ENCODE measurements at places on chromosomes 5 and 9.

DNA sequence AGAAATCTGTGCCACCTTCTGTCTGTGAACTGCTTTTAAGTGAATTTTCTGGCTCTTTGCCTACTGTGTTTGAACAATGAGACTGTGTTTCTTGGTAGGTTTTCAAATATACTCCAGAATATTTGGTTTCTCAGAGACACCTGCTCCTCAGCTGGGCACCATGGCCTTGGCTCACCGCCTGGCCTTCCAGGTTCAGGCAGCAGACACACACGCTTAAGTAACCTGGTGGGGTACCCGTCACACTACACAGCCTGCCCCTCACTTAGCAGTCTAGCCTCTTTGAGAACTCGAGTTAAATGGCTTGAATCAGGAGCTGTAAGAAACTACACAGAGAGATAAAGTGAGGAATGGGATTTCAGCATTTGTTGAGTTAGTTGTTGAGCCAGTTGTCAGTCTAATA, 530.5 kb downstream of the MTRR start:
- DNase-seq, result no peak

GRCh38 chr9:28209130-28209529, 635.8 kb upstream of the C9orf72 start:
- no peak for DNase-seq

GRCh38 chr5:38598994-38599617, 42.7 kb upstream of the LIFR start:
- no peak for DNase-seq

DNA sequence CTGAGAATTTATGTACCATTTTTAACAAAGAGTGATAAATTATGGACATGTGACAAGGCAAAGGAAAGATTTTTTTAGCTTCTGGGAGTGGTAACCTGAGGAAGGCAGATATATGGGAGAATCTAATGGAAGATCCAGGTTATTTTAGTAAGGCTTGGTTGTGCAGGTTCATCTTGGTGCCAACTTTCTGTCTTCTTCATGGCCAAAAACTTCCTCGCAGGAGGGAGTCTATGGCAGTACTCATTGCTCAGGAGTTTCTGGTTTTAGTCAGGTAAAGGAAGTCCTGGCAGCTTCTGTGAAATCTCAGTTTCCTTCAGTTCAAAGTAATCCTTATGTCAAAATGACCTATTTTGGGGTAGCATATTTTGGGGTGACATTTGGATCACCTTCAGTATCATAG, 248.3 kb upstream of the KCNN2 start:
- no peak for DNase-seq

- no peak for DNase-seq
These were observed 7.5 kb upstream of the ZNF367 start for GRCh38 chr9:96425500-96426169.

- DNase-seq, result no peak
These were observed 20.4 kb upstream of the RFK start for GRCh38 chr9:76414661-76415060.

DNA sequence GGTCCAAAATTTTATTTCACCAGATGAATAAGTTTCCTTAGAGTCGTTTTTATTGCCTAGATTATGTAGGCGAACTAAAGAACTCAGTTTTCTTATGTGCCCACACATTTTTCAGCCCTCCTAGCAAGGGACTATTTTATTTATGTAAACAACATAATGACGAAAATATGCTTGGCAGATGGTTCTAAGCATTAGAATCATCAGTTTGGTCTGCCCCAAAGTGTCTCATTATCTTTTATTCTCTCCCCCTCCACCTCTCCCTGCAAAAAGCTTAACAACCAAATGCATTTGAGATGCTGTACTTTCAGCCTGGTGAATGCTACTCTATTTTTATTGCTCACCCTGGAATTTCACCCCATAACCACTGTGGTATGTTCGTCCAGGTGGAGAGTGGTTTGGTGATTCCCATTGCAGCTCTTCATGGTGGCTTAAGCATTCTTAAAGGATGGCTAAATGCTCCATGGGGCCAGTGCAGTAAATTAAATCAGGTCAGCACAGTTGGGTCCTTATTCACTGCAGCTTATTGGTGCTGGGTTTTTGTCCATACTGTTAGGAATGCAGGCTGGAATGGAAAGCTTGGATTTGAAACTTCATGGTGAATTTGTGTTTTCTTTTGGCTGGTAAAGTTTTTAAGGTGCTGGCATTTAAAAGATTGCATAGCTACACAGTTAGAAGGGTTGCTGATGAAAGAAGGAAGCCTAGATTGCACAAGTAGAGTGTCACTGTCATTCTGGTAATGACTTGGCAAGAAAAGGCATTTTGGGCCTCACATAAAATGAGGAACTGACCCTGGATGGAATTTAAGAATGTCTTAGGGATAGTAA, 39.2 kb downstream of the TLE4 start:
- DNase-seq, result no peak

DNA sequence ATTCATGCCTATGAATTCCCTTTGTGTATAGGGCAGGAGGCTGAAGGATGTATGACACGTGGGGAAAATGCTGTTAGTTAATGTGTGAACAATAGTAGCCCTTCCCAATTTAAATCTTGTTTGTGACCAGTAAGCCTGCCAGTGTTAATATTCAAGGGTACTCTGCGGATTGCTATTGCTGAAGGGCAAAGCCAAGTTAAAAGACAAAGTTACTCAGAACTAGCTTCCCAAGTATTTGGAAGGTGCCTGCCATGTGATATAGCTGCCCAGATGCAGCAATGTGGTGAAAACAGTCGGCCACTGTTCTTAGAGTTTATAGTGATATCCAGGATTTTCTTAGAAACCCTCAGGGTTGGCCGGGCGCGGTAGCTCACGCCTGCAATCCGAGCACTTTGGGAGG, 34.6 kb downstream of the MARVELD2 start:
- DNase-seq, result no peak

- no peak for DNase-seq
These were observed 146.3 kb downstream of the DMAC1 start for GRCh38 chr9:7653262-7653661.

GRCh38 chr9:130820135-130820738, 14.8 kb upstream of the ABL1 start:
- DNase-seq, result no peak

DNA sequence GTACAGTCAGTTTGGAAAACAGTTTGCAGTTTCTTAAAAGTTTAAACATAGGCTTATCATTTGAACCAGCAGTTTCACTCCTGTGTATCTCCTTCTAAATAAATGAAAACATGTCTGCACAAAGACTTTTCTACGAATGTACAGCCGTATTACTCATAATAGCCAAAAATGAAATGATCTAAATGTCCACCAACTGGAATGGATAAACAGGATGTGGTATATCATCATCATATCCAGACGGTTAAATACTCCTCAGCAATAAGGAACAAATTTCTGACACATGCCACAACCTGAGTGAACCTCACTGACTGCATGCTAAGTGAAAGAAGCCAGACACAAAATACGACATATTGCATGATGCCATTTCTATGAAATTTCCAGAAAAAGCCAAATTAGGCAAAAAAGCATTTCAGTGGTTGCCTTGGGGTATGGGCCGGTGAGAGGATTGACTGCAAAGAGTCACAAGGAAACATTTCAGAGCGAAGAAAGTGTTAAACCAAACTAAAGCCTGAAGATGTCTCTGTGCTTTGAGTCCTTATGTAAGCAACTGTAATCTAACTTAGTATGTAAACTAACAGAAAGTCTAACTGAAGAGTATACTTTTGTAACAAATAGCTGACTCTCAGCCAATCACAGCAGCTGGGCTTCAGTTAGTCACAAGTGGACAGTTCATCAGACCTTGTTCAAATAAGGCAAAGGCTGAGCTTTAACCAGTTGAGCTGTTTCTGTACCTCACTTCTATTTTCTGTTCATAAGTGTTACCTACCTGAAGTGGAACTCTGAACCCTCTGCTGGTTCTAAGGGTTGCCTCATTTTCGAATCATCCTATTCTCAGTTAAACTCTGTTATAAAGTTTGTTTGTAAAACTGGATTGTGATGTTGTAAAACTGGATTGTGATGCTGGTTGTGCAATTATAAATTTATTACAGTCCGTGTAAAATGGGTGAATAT, 65.2 kb downstream of the TRIO start:
- DNase-seq, result no peak

GRCh38 chr5:3594510-3595005, 1.1 kb upstream of the IRX1 start:
- no peak for DNase-seq

- DNase-seq, result no peak
These were observed 418.3 kb upstream of the CLINT1 start for GRCh38 chr5:158277276-158277675.

GRCh38 chr5:14244721-14245120, 101.6 kb downstream of the TRIO start:
- DNase-seq, result no peak

GRCh38 chr5:172726966-172727365, 44.0 kb downstream of the DUSP1 start:
- no peak for DNase-seq

DNA sequence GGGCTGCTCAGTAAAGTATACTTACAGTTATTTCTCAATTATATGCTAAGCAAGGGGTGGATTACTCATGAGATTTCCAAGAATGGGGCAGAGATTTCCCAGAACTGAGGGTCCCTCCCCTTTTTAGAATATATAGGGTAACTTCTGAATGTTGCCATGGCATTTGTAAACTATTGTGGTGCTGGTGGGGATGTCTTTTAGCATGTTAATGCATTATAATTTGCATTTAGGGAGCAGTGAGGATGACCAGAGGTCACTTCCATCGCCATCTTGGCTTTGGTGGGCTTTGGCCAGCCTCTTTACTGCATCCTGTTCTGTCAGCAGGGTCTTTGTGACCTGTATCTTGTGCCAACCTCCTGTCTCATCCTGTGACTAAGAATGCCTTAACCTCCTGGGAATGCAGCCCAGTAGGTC, 35.5 kb downstream of the TTC1 start:
- DNase-seq, result no peak

DNA sequence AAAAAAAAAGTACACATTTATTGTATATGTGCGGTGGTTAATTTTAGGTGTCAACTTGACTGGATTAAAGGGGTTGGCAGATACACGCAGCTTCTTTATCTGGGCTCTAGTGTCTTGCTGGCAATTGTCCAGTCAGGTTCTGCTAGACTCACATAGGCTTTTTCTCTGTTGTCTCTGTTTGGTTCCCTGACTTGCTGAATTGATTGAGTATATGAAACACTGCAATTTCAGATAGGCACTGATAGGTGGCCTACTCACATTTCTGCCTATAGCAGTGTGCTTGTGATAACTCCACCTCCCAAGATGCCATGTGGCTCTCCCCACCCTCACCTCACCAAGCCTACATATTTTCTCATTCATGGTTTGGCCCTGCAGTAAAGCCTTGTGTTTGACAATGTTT, 52.5 kb downstream of the AOPEP start:
- no peak for DNase-seq

DNA sequence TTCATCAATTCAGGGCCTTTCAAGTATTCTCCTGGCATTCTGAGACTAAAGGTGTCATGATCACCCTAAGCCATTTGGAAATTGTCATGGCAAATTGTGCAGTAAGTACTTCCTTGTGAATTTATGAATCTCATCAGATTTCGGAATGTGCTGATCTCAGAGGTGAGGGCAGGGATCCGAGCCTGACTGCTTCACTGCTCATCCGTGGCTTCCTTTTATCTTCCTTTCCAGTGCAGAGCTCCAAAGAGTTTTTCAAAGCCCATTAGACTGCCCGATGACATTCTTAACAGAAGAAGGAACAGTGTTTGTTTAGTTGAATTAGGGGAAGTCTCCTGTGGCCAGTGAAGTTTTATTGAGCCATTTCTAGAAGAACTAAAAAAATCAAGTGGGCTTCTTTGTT, 182.8 kb upstream of the GDNF start:
- DNase-seq, result no peak

DNA sequence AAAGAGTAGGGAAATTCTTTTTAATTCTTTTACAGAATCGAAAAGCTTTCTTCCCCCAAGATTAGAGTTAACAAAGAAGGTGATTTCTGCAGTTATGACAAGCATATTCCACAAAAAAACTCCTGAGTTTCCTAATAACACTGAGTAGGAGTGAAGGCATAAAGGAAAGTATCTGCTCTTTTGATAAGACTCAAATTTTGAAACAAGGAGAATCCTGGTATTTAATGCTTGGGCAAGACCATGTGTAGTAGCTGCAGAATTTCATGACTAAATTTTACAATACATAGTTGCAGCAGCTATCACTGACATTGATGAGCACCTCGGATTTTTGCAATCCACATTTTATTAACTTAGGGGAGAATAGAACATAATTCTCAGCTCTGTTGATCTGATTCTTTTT, 92.6 kb downstream of the MARCHF3 start:
- no peak for DNase-seq

DNA sequence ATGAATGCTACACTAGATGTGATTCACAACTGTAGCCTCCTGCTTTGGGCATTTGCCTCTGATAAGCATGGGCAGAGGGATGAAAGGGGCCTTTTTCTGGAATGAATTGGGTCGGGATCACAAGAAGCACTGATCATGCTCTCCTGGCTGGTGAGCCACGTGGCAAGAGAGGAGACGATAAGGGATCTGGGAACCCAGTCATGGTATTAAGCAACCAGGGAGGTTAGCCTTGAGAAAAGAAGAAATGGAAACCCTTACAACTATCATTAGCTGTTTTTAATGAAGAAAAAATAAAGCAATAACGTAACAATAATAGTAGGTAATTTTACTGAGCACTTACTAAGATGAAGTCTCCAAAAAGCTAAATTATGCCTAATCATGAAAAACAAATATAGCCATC, 50.0 kb upstream of the RAI14 start:
- DNase-seq, result no peak

DNA sequence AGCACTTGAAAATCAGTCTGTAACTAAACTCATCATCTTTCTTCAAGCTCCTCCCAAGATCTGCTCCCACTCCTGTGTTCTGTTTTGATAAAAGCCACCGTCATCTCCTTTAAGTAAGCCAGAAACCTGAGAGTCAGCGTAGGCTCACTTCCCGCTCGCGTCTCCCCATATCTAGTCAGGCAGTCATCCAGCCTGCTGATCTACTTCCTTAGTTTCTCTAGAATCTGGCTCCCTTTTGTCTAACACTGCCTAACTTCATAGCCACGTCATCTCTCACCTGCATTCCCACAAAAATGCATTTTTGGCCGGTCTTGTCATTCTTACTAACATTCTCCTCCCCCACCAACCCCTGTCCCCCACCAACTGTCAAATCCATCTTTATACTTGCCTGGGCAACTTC, 3.0 kb upstream of the TJP2 start:
- DNase-seq, result no peak

DNA sequence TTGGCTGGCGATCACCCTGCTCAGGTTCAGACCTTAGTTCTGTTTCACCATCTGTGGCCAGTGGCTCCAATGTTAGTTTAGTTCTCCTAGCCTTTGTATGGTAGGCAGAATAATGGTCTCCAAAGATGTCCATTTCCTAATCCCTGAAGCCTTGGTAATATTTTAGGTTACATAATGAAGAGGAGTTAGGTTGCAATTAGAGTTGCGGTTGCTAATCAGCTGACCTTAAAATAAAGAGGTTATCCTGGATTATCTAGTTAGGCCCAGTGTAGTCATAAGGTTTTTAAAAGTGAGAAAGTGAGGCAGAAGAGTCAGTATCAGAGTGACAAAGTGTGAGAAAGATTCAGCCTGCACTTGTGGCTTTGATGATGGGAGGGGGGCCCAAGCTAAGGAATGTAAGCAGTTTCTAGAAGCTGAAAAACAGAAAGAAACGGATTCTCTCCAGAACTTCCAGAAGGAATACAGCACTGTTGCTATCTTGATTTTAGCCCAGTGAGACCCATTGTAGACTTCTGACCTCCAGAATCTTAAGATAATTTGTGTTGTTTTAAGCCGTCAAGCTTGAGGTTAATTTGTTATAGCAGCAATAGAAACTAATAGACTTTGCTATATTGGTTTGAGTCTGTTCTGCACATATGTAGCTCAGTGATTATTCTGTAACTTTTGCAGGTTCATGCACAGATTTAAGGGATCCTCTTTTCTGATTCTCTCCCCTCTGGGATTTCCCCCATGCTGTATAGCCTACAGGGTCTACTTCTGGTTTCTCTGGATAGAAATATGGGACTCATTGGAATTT, 21.6 kb downstream of the LNPEP start:
- no peak for DNase-seq
